ENCODE measurements at places on chromosomes 7 and 10.

DNA sequence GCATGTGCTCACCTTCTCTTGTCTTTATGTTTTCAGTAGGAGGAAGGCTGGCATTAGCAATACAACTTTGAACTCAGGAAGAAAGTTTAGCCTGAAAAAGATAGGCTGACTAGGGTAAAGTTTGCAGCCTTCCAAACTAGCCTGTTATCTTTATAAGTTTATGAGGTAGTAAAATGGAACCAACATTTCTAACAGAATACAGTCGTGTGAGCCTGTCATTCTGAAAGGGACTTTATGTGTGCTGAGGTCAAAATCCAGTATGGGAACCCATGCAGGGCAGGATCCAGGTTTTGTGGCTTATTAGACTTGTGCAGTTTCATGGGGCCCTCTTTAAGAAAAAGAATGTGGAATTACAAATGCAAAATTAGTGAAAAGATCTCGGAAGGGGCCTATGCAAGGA, 201.0 kb upstream of the PRPS1L1 start:
- no peak for DNase-seq

GRCh38 chr7:101922631-101923601, 105.5 kb downstream of the CUX1 start:
- no peak for DNase-seq

- DNase-seq = peak; percentile 90
Measured at GRCh38 chr10:96765406-96766240, 45.3 kb upstream of the PIK3AP1 start.

DNA sequence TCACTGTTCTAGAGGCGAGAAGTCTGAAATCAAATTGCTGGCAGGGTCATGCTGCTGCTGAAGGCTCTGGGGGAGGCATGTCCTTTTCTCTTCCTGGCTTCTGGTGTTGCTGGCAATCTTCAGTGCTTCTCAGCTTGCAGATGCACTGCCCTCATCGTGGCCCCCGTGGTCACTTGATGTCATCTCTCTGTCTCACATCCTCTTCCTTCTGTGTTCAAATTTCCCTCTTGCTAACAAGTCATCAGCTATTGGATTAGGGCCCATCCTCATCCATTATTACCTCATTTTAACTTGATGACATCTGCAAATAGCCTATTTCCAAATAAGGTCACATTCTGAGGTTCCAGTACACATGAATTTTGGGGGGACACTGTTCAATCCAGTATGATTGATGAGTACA, 36.6 kb upstream of the SRGN start:
- DNase-seq = peak; percentile 84

DNA sequence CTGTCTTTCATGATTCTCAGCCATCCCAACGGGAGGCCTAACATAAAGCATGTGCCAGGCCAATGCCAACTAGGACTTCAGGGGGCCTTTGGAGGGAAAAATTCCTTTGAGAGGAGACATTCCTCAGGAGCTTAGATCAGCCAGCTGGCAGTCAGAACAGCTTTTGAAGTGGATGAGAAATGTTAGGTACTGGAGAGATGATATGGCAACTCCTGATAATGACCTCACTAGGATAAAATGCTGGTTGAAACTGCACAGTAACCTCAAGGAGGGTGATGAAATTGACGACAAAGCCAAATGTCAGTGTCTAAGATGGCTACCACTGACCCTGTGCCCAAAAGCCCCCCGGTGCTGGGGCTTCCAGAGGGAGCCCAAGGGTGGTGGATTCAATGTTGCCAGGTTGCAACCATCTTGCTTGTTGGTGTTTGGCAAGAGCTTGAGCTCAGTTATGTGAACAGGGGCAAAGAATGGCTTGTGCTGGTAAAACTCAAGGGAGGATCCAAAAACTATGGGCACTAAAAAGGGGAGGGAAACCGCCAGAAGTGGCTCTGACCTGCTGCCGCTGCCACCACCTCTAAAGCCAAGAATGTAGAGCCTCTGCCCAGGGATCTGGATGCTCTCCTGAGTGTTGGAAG, 121.2 kb downstream of the UBE2H start:
- no peak for DNase-seq

DNA sequence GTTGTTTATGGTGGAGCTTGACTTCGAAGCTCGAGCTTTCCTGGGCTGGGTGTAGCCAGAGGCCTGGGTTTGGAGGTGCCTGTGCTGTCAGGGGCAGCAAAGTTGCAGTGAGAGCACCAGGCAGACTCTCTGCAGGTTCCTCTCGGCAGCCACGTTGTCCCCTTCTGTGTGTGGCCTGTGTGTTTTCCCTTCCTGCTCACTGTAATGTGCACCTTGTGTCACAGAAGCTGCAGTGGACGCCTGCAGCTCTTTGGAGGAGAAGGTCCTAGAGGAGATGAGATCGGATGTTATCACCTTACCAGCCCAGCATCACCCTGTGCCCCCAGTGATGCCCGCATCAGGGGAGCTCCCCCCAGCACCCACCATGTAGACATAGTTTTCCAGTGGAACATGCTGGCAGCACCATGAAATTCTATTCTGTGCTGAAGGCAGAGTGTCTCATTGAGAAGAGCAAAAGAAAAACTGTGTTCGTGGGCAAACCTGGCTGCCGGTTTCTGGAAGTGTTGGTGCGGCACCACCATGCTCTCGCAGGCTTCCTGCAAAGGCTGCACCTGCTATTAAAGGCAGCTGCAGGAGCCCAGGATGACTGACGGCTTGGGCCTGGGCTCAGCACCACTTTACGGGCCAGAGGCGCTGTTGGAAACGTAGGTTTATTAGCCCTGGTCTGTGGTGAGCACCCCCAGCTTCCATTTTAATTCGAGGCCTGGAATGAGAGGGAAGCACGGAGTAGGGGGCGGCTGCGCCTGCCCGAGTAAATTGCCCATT, 609.8 kb upstream of the FOXK1 start:
- DNase-seq = no peak

DNA sequence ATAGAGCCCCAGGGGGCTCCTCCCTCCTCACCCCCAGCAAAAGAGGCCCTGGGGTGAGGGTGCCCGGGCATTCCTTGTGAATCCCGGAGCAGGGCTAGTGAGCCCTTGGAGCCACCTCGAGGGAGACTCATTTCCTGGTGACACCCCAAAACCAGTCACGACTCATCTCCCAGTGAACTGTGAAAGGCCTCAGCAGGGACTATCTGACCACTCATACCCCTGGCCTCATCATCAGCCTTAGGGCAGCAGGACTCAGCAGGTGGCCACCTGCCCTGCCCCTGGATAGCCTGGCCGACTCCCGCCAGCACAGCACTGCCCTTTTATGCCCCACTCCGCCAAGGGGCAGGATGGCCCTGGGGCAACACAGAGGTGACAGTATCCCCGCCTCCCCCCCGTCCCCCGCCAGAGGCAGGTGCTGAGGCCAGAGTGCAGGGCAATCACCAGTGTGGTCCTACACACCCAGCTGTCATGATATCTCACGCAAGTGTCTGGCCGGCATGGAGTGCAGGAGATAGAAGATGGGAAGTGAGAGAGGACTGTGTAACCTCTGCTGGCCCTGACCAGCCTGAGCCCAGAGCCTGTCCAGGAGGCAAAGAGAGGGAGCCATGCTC, 3.2 kb downstream of the SNCG start:
- no peak for DNase-seq

- no peak for DNase-seq
Measured at GRCh38 chr10:30820261-30820991, 190.9 kb upstream of the LYZL2 start.

- no peak for DNase-seq
Measured at GRCh38 chr7:96998744-96999143, 6.6 kb upstream of the DLX6 start.

DNA sequence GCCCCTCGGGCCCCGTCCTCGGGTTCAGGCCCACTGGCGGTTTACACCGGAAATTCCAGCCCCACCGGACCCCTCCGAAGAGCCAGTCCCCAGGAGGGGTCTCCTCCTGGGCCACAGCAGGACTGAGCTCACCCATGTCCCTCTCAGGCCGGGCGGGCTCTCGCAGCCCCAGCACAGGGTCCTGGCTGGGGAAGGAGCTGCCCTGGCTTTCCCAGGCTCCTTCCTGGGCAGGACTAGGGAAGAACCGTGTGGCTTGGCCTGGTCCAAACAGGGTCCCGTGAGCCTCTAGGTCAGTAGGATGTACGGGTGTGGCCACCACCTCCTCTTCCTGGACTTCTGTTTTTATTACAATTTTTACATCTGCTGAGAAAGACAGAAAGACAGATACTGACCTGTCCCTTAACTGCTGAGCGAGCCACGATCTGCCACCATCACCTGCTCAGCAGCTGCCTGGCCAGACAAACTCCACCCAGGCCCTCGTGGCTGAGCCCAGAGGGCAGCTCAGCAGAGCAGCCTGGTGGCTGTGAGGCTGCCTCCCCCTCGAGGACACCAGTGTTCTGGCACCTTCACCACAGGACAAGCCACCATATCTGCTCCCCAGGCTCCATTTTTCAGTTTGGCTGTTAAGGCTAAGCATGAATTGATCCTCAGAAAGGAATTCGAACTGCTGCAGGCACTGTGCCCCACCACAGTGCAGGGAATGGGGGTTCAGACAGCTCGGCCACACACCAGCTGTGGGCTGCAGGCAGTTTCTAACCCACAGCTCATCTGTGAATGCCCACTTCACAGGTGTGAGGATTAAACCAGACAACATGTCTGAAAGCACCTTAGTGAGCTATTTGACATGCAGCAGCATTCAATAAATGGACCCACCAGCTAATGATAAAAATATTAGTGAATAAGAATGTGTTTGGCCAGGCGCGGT, 14.5 kb upstream of the ZNF777 start:
- DNase-seq = no peak

DNA sequence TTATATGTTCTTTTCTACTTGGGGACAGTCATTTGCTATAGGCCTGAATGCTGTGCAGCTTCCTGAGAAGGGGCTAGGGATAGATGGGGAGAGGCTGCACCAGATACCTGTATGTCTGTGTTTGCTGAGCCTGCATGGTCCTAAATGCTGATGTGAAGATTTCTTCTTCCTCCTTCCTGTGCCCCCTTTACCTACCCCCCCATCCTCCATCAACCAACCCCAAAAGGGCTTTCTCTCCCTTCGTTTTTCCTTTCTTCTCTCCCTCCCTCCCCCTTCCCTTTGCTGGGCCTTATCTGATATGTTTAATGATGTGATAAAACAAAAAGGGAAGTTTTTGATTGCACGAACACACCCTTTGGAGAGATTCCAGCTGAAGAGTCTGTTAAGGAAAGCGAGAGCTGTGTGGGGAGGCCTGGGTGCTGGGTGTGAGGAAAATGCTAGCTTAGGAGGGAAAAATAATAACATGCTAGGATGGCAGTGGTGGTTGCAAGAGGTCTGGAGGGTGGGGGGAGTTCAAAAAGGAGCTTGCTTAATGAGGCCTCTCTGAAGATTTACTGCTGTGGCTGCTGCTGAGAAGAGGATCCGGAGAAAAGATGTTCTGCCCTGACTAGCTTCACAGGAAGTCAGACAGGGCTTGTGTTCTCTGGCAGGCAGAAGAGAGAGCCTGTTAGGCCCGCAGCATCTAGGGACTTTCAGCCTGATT, 101.8 kb downstream of the SAMD9 start:
- no peak for DNase-seq

DNA sequence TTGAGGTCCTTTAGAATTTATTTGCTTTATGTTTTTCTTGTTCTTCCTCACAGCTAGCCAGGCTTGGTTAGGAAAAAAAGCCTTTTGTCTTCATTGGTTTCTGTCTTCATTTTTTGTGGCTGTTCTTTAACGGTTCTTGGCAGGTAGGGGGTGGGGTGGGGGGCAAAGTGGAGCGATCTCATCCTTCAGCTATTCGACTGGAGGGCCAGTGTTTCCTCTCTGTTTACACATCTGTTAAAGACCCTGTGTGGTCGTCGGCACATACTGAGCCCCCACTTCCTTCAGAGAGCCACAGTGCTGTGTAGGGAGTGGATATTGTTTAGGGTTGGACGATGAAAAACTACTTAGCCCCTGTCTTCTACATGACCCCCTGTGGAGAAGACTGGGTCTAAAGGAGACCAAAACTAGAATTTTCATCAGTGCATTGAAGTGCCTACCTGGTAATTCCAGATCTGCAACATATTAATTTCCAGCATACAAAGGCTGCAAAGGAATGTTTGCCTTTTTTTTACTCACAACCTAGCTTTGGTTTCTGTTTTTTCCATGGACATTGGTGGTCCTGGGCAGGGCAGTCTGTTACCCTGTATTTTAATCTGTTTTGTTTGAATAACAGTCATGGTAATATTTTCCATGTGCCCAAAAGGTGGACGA, 29.0 kb downstream of the PRPF18 start:
- no peak for DNase-seq

GRCh38 chr7:31935124-31936054, 134.8 kb downstream of the PDE1C start:
- DNase-seq = no peak

DNA sequence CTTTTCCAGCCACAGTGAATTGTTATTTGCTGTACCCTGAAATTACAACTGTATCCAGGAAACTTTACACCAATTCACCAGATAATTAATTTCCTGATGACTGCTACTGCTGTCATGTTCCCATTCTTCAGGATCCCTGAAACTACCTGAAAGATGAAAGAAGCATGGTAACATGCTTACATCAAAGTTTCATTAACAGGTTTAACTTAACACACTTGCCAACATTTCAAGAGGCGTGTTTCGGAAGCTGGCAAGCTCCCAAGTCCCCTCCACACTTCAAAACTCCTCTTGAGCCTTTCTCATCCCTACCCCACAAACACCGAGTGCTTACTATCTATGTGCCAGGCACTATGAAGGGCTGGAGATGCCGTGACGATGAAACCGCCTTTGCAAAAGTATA, 88.6 kb downstream of the MPP7 start:
- DNase-seq = no peak

DNA sequence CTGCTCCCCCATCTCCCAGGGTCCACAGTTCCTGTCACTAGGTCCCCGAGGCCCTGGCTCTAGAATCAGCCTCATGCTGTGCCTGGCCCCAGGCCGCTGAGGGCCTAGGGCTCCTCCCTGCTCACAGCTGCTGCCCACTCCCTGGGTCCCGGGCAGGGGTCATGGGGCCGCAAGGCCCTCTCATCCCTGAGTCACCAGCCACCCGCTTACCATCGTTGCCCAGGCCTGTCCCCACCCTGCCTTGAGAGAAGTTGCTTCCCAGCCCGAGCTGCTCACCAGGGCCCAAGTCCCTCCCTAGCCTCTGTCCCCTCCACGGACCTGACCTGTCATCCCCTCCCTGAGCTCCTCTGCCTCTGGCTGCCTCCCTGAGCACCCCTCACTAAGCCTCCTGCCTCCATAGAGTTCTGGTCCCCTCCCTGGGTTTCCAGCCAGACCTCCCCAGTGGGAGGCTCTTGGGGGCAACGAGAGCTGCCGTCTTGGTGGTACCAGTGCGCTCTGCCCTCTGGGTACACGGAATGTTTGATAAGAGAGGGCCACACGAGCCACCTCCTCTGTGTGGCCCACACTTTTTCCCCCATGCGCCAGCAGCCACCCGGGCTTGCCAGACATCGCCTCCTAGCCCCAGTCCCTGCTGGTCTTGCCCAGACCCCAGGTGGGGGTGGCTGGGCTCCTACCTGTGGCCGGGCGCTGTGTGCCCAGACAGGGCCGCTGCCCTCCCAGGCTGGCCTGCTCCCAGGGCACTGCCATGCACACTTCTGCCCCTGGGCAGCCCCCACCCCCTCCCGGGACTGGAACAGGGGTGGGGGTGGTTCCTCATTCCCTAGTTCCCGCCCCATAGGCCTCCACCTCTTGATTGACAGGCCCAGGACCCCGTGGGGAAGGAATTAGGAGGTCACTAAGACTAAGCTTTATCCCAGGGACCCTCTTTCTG, 21.3 kb downstream of the MLXIPL start:
- DNase-seq = no peak

All from activated CD8-positive, alpha-beta T cell treated with anti-CD3 and anti-CD28 coated beads for 36 hours (primary cell).